Activated T-cell treated with anti-CD3 and anti-CD28 coated beads for 24 hours (primary cell): ENCODE measurements at places on chromosomes 3 and 15.

- no peak for DNase-seq
Observed at GRCh38 chr3:141642215-141642614, 95.9 kb upstream of the RNF7 start.

DNA sequence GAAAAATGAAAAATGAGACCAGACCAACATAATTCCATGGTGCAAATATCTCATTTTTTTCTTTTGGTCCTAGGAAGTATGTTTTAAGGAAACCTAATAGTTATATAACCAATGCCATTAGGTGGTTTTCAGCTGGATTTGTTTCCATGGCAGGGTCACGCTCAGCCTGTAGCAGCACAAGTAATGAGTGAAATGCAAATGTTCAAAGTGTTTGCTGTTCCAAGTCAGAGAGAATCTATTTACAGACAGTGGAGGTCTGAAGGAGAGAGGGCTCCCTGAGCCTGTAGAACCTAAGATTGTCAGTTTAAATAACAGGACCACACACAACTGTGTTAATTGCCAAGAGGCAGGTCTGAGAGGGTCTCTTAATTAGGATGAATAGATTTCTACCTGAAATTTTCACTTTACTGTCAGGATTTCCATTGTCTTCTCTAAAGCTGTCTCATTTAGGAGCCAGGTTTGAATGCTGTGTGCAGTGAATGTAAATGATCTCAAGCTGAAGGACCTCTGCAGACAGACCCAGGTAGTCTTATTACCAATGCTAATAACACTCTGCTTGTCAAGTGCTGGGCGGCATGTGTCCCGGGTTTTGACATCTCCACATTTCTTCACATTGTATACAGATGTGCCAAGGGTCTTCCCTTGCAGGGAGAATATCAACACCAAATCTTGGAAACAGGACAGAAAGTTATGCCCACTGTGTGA, 317.3 kb upstream of the NECTIN3 start:
- DNase-seq, result no peak

DNA sequence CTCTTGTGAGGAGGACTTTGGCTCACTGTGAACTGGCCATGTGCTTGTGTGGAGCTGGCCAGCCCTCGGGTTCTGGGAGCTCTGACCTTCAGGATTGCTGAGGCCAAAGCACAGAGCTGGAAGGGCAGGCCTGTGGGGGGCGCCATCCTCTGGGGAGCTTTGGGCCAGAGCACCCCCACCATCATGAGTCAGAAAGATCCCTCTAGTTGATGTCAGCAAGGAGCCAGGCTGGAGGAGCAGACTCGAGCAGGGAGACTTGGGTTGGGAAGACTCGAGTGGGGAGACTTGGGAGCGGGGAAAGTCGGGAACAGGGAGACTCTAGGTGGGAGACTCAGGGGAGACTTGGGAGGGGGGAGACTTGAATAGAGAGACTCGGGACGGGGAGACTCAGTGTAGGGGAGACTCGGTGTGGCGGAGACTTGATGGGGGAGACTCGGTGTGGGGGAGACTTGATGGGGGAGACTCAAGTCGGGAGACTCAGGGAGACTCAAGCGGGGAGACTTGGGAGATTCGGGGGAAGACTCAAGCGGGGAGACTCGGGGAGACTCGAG, 37.7 kb upstream of the PLXNA1 start:
- no peak for DNase-seq

DNA sequence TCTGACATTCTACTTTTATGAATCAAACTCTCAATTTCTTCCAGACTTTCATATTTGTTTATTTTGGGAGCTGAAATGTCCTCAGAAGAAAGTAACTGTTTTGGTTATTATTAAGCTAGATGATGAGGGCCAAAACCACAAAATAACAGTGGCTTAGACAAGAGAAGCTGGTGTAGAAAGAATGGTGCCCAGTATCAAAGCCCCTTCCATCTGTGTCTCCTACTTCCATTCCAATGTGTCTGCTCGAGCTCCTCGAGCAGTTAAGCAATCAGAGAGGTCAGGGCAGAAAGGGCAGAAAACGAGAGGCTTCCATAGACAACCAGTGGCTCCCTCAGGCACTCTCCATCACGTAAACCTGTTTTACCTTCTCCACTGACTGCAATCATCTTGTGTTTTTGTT, 59.7 kb upstream of the MAGI1 start:
- no peak for DNase-seq

DNA sequence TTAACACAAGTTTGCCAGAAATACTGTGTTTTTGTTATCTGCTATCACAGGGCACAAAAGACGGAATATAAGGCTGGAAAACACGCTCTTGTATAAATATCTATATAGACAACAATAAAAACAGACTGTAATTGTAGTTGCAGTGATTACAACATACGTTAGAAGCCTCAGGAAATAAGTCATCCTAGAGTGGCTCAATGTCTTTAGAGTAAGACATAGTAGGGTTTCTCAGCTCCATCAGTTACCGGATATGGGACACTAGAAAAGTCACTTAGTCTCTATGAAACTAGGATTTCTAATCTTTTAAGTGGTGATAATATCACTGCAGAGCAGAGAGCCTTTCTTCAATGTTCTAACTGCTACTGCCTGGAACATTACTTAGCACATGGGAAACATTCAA, 208.8 kb downstream of the STAG1 start:
- no peak for DNase-seq

DNA sequence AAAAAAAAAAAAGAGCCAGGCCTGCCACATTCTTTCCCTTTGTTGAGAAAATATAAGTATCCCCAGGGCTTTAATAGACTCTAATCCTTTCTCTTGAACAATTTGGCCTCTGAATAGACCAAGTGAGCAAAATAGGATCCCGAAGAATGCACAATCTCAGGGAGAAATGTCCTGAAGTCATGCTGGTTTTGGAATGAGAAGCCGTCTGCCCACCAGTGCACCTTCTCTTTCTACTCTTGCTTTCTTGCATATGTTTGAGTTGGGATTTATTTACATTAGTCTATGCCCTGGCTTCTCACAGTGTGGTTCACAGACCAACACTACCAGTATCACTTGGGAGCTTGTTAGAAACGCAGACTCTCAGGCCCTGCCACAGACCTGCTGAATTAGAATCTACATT, 153.0 kb downstream of the ZNF621 start:
- no peak for DNase-seq

GRCh38 chr3:141259821-141260629, 28.4 kb downstream of the PXYLP1 start:
- DNase-seq, result no peak

DNA sequence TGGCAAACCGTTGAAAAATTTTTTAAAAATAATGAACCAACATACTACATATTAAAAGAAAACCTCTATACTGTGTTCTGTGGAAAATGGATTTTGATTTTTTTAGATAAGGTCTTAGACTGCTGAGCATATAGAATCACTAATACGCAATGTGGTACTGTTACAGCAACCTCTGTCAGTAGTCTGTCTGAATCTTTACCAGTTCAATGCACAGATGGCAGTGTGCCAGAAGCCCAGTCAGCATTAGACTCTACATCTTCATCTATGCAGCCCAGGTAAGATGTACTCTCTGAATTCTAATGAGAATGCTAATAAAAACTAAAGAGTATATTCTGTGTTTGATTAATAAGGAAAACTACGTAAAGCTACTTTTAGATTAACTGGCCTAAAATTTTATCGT, 31.3 kb upstream of the FAH start:
- no peak for DNase-seq

DNA sequence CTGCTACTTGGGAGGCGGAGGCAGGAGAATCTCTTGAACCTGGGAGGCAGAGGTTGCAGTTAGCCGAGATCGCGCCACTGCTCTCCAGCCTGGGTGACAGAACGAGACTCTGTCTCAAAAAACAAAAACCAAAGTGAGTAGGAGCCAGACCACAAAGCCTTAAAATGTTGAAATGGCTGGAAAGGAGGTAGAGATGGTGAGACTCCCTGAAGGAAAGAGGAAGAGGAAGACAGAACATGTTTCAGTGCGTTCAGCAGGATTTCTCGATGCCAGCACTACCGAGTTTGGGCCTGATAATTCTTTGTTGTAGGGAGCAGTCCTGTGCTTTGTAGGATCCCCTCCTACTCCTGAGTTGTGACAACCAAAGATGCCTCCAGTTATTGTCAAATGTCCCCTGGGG, 189.9 kb downstream of the AKAP13 start:
- DNase-seq, result no peak

GRCh38 chr3:55490276-55490913, 3.3 kb upstream of the WNT5A start:
- no peak for DNase-seq

- no peak for DNase-seq
Observed at GRCh38 chr3:5143464-5143863, 21.4 kb downstream of the ARL8B start.

DNA sequence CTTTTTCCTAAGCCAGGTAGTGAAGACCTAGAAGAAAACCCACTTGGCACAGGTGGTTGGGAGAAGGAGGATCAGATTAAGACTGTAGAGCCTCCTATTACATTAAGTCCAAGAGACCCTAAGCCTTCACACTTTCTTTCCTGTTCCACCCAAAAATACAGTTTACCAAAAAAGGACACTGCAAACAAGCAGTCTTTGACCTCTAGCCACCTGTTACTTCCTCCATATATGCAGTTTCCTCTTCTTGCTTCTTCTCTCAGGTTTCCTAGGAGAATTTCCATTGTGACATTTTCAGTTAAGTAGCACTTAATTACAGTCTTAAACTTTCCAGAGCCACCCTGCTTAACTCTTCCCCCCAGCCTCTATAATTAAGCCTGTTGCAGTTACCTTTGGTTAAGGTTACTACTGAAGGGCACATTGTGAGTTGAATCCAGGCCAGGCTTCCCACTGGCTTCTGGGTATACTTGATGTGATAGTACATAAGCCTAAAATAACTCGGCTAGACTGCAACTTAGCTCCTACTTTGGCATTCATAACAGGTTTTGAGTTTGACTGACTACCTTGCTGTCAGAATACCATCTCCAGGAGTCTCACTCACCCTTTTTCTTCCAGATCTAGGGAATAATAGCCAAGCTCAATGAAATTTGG, 114.2 kb upstream of the UMPS start:
- no peak for DNase-seq

DNA sequence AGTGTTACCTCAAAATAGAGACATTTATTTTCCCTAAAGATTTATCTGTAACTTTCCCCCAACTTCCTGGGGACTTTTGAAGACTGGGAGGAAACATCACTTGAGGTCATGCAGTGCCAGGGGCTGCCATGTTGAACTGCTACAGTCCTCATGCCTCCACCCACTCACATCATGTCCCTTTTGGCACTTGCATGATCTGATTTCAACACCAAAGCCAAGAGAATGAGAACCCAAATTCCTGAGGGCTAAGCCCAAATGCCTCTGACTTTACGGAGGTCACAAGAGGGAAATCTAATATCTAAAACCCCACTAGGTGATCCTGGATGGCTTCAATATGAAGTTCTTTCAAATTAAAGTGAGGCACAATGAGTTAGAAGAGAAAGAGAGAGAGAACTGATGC, 213.1 kb downstream of the NTRK3 start:
- no peak for DNase-seq

DNA sequence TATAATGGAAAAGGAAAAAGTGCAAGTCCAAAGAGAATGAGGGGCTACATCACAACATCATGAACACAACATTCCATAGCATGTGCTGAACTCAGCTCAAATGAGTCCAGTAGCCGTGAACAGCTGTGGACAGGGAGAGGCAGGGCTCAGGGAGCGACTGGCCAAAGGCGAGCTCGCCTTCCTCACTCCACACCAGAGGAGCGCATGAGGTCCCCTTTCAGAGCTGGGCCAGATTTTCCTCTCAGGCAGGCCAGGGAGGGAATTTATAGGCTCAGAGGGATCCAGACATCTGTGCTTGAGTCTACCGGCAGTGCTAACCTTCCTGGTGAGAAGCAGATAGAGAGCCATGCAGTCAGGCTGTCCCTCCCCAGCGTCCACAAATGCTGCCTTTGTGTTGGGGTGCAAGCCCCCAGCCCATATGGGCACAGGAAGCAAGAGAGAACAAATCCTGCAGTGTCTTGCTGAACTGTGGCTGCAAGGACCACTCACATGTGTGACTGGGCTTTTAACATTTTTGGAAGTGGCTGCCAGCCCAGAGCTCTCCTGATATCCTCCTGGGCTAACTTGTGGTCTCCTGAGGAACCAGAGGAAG, 32.5 kb downstream of the ARHGEF3 start:
- no peak for DNase-seq

- no peak for DNase-seq
Observed at GRCh38 chr15:85899927-85900326, 105.2 kb upstream of the KLHL25 start.

DNA sequence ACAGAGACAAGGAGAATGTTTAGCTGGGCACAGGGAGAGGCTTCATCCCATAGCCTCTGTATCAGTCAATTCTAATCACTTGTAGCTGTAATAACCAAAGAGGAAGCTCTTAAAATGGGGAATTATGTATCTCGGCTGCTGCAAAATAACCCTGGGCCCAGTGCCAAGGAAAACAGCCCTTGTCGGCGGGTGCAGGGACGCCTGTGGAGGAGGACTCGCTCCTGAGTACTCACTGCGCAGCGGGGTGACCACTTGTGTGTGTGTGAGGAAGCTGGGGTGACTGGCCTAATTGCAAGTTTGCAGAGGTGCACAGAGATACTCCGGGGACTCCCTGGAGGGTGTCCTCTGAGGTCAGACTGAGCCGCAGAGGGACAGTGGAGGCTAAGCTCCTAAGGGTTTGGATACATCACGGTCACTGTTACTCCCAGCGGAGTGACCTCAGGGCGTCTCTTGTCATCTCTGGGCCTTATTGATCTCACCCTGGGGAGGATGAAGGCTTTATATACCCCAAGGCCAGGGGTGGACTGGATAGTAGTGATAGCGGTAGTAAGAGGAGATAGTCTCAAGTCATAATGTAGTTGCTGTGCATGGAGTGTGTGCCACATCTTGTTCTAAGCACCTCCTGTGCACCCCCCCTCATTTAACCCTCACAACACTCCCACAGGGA, 37.2 kb downstream of the SLC6A6 start:
- no peak for DNase-seq

- no peak for DNase-seq
Observed at GRCh38 chr15:32837935-32838334, 120.1 kb downstream of the GREM1 start.

GRCh38 chr3:48215876-48216275, 7.4 kb upstream of the CAMP start:
- no peak for DNase-seq

GRCh38 chr15:101120987-101121386, 130.9 kb downstream of the CHSY1 start:
- no peak for DNase-seq

DNA sequence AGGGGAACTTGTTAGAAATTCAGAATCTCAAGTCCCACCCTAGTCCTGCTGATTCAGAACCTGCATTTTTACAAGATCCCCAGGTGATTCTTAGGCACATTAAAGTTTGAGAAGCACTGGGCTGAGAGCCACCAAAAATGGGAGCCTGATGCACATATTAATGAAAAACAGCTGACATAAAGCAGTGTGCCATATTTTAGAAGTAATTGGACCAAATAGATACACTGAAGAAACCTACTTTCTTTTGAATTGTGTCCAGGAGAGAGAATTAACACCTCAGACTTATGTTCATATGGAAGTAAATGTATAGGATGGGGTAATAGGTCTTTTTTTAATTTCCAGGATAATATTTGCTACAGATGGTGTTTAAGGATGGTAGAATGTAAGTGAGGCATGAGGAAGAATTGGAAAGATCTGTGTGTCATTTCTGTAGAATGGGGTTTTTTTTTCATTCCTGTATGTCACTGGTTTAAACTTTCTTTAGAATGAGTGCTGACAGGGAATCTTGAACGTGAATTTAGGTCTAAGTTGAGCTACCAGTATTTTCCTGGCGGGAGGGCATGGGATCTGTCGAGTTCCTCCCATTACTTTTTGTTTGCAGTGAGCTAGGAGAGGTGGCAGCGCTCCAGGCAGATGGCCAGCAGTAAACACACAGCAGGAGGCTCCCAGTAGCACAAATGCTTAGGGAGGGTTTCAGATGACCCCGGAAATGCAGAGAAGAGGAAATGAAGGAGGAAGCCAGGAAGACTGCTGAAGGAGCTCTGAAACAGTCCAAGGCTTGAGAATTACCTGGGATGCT, 185.6 kb downstream of the PLCL2 start:
- no peak for DNase-seq
